ENCODE measurements at places on chromosomes 3 and 15. TPM values are rescaled to one million over a fixed set of nuclear protein-coding genes. Genes with fewer than 3 reads are reported as not detected.

The SST gene
- total RNA-seq: not detected

The SAXO2 gene
- total RNA-seq: 2.0 TPM

The ITGA11 gene
- 10.3 TPM for total RNA-seq

The PIGZ gene
- 5.4 TPM for total RNA-seq

The NOX5 gene
- total RNA-seq: 0.45 TPM

The TMEM62 gene
- 24.4 TPM for total RNA-seq

The ANKRD63 gene
- total RNA-seq: not detected

The LNP1 gene
- 3.4 TPM for total RNA-seq

The RPL35A gene
- total RNA-seq: 724 TPM

All from sciatic nerve (tissue), 2 donors.